ENCODE measurements at places on chromosomes 2 and 18.

DNA sequence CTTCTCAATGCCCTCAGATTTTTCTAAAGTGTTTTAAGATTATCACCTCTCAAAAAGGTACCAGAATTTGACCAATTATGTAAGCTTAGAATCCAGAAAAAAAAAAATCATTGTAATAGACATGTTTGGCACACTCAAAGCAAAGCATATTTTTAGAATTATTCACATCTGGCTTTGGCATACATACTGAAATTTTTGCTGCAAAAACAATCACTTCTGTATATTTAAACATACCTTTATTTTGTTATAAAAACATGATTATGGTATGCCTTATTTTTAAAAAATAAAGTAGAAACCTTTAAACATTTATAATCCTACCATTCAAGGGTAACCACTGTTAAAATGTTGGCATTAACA, 143.3 kb downstream of the ESCO1 start:
- no peak for DNase-seq

DNA sequence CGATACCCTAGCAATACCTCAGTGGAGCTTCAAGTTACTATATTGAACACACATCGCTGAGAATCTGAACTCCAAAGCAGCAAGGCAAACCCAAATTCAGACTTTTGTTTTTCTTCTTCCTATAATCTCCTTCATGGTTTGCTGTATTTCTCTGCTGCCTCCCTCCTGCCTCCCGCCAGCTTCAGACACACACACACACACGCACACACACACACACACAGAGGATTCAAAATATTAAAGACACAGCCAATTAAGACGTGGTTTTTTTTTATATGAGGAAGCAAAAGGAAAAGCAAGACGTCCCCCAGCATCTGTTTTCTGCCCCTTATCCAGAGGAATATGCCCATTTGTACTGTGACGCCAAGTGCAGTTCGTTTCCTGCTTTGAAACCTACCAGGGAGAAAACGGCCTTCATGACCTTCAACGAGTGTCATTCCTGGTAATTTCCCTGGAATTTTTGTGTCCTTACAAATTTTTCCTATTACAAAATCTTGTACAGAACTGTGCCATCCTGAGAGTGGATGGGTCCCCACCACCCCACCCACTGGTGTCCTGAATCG, 547.9 kb upstream of the ID2 start:
- DNase-seq, result no peak

DNA sequence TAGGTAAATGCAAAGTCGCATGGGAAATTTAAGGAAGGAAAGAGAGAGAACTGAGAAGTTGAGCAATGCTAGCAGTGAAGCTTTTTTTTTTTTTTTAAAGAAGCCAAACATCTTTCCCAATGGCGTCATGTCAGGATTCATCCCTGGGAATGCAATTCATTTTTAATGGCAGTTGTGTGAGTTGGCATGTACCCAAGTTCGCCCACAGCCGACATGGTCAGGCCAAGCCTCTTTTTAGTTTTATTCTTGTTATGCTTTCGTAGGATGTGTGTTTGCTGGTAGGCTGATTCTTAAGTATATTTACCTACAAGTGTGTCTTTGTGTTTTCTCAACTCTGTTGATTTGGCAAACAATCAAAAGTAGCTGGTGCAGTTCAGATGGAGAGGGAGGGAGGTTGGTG, 127.6 kb upstream of the ITGA6 start:
- DNase-seq, result no peak

DNA sequence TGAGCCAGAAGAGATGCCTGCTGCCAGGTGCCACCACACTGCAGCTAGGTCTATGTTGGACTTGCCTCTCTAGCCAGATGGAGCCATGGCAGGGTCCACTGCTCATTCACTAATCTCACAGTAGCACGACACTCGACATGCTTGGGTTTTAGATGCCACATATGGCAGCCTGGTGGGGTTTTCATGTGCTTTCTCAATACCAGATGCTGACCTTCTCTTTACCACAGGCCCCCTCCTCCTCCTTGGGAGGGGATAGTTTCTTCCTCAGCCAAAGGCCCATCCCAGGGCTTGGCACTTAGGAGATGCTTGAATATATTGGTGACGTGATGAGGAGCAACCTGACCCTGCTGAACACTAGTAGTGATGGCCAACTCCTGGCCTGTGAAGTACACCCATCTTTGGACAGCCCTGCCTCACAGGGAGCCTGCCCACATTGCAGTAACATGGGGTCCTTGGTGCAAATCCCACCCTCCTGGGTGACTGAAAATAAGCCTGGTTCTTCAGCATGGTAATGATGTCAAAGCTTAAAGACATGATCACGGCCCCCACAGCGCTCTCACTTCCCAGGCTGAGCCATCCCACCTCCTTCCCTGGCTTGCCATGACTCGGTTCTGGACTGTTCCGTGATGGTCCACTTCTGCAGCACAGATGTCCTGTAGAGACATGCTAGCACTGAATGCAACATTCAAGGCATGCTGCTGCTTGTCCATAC, 227.5 kb downstream of the SH3RF3 start:
- DNase-seq, result no peak

DNA sequence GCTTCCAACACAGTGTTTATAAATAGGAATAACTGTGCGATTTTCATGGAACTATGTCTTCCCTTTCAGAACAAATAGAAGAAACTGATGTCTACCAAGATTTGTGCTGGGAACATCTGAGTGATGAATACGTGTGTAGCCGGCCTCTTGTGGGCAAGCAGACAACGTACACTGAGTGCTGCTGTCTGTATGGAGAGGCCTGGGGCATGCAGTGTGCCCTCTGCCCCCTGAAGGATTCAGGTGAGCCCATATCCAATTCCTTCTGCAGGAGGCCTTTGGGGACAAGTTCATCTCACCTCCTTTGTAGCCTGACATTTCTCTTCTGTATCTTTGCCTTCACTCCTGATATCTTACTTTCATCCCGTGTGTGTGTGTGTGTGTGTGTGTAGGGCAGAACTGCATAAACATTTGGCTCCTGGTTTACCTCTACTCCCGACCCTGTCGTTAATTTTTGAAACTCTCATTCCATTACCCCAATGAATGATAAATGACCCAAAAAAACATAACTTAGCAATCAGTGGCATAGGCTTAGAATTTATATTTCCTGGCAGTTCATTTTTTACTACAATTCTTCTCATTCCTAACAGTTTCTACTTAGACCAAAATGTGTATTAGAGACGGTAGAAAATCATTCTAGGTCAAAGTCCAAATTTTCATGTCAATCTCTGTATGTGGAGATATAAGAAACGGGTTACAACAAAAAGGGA, 111.0 kb upstream of the RASGRP3 start:
- DNase-seq, result no peak

GRCh38 chr2:115999039-115999438, 1556.6 kb downstream of the DPP10 start:
- DNase-seq, result no peak

GRCh38 chr2:140502951-140503630, 1627.7 kb downstream of the LRP1B start:
- no peak for DNase-seq

GRCh38 chr2:236853585-236854051, 232.1 kb upstream of the COPS8 start:
- no peak for DNase-seq

DNA sequence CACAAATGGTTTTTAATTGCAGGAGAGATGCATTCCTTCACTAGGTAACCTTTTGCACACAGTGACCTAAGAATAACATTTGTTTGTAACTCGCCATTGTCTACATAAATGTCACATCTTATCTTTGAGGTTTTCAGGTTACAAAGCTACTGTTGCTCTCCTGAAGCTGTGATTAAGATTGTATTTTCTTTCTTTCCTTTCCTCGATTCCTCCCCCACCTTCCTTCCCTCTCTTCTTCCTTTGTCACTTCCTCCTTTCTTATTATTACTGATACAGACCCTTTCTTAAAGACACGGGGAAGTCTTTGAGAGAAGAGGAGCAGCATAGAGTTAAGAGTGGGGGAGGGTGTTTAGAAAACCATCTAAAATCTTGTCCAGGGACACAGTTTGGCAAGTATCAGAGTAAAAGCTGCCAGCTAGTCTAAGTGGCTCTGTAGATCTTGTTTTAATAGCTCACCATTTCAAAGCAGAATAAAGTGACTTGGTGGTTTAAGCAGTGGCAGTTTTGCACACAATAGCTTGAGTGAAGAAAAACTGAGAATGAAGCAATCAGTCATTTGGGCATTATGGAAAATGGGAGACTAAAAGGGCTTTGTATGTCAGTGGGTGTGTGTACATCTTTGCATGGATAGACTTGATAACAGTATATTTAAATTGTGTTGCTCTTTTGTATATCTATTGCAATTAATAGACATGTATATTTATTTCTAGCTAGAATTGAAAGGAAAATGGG, 10.9 kb downstream of the CERS6 start:
- DNase-seq, result no peak

DNA sequence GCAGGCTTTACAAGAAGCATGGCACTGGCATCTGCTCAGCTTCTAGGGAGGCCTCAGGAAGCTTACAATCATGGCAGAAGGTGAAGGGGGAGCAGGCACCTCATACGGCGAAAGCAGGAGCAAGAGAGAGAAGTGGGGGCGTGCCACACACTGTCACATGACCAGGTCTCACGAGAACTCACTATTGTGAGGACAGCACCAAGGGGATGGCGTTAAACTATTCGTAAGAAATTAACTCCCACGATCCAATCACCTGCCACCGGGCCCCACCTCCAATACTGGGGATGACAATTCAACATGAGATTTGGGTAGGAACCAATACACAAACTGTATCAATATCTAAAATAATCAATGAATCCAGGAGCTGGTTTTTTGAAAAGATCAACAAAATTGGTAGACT, 156.0 kb upstream of the DPP10 start:
- no peak for DNase-seq
